ENCODE measurements at places on chromosomes 3 and 15.
A peak's percentile ranks its signal among the peaks of the same experiment; 100 is the strongest.

- no peak for DNase-seq
These were observed 375.5 kb downstream of the UNC13C start for GRCh38 chr15:54353726-54354125.

DNA sequence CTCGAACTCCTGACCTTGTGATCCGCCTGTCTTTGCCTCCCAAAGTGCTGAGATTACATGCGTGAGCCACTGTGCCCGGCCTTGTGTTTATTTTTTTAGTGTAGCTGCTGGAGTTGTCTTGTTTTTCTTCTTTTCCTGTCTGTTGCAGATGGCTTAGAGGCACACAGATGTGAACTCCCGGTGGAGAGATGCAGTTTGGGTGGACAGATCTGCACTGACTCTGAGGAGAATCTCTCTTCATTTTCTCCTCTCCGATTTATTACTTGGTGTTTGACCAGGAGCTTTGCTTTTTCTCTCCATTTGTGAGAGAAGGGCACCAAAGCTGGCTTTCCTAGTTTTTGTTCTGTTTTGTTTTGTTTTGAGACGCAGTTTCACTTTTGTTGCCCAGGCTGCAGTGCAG is 62.7 kb downstream of the USP13 start:
- no peak for DNase-seq

GRCh38 chr3:100107221-100107814 is 7.0 kb downstream of the FILIP1L start:
- no peak for DNase-seq

GRCh38 chr3:72665701-72666446 is 182.4 kb downstream of the SHQ1 start:
- peak; percentile 35 for DNase-seq

- no peak for DNase-seq
These were observed 66.1 kb downstream of the GJD2 start for GRCh38 chr15:34688699-34689098.

GRCh38 chr15:75631935-75632334 is 6.4 kb upstream of the SNUPN start:
- DNase-seq, result no peak

GRCh38 chr15:56192659-56193442 is 50.8 kb downstream of the RFX7 start:
- DNase-seq, result no peak

- no peak for DNase-seq
These were observed 6.9 kb upstream of the CFAP20DC start for GRCh38 chr3:59056706-59057105.

- no peak for DNase-seq
These were observed 44.3 kb upstream of the POLR2M start for GRCh38 chr15:57662091-57662744.

DNA sequence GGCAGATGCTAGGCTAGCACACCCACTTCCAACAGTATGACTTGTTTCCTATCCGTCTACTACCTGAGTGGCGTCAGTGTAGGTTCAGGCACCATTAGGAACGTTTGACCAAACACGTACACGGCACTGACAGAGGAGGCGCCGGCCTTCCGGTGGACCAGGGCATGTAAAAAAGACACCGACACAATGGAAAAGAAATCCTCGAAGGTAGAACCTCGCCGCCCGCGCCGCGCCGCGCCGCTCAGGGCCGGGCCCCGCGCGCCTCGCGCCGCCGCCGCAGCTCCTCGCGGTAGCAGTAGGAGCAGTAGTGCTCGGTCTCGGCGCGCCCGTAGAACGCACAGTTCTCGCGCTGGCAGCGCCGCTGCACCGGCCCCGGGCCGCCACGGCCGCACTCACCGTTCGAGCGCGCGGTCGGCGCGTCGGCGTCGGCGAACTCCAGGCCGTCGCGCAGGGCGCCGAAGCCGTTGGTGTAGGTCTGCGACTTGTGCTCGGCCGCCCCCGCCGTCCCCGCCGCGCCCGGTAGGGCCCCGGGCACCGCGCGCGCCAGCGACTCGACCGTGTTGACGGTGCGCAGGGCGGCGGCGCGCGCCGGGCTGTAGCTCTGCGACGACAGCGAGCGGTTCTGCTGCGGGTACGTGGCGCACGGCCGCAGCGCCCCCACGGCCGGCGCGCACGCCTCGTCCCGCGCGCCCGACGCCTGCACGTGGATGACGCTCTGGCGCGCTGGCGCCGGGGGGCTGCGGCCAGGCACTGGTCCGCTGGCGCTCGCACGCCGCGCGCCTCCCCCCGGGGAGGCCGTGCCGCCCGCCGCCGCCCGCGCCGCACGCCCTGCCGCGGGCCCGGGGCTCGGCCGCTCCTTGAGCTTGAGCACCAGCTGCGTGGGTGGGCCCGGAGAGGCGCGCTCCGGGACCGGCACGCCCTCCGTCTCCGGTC is 156.7 kb downstream of the KLF13 start:
- DNase-seq, result no peak

GRCh38 chr3:150238048-150238802 is 169.9 kb upstream of the TSC22D2 start:
- no peak for DNase-seq

DNA sequence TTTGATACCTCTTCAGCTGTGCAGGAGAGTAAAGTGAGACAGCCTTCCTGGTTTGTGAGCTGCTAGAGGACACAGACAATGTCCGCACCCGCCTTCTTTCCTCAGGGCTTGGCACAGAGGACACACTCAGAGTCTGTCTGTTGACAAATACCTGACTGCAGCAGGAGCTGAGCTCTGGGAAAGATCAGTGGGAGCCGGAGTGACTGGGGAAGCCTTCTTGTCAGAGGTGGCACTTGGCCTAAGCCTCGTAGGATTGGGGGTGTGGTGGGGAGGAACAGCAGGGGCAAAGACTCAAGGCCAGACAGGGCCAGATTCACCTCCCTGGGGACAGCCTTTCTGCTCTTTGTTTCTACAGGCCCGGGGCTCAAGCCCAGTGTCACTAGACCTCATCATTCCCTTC is 3.3 kb upstream of the IL17RC start:
- no peak for DNase-seq

- no peak for DNase-seq
These were observed 2.0 kb upstream of the IL20RB start for GRCh38 chr3:136955813-136956212.

GRCh38 chr15:48634893-48635292 is 10.6 kb downstream of the FBN1 start:
- no peak for DNase-seq

All from NAMALWA (cell line).